Stimulated activated CD4-positive, alpha-beta T cell treated with anti-CD3 and anti-CD28 coated beads, Interleukin-12 subunit alpha, Interleukin-12 subunit beta, amount 100 ng/mL, for 48 hours (primary cell): ENCODE measurements at places on chromosomes 3 and 15.

DNA sequence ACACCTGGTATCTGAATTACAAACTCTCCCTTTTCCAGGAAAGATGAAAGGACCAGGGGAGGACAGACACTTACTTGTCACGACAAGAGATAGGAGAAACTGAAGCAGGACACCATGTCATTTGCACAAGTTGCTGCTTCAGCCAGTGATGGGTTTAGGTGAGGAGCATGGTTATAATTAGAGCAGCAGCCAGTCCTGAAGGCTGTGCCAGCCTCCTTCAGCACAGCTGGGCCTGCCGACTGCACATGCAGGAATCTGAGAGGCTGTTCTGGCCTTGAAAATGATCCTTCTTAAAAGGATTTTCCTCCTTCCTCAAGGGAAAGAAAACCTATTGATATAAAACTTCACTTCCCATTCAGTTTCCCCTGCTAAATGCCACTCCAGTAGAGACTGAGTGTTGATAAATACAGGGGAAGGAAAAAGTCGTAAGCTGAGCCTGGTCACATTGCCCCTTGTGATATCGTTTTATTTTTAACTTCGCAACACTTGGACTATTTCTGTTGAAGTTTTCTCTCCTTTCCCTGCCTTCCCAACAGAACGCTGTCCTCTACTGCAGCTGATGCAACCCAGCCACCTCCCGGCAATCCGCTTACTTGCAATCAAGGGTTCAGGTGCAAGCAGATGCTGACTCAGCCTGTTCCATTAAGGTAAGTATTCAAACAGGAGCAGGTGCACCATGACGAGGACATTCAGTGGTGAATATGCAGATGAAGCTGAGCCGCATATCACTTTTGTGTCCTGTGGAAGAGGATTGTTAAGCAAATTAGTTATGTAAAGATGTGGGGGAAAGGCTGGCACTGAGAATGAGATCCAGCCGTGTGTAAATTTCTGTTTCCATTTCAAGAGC, at the start of gene FBXO40:
Gene FBXO40, plus strand, starts transcription at position 524 of the 847 bp plus-strand sequence. CDS start 27,197 bp downstream, outside the sequence.
- DNase-seq: no peak

DNA sequence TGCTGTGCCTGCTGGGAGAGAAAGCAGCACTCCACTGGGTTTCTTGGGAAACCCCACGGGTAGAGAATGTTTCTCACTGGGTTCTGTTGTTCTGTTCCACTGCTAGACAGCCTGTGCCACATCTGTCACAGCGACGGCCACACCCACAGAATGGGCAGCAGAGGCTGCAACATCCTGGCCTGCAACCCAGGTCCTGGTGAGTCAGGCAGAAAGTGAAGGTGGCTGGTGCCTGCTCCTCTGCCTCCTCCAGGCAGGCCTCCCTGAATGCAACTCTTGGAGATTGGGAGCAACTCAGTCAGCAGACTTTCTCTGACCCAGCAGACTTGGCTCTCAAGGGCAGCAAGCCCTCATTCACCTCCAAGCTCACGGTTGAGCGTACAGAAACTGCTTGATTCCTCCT, 13.0 kb downstream of the C3orf18 start:
- DNase-seq: no peak

- DNase-seq: no peak
Observed at GRCh38 chr3:150878996-150879575, 26.2 kb downstream of the MINDY4B start.

DNA sequence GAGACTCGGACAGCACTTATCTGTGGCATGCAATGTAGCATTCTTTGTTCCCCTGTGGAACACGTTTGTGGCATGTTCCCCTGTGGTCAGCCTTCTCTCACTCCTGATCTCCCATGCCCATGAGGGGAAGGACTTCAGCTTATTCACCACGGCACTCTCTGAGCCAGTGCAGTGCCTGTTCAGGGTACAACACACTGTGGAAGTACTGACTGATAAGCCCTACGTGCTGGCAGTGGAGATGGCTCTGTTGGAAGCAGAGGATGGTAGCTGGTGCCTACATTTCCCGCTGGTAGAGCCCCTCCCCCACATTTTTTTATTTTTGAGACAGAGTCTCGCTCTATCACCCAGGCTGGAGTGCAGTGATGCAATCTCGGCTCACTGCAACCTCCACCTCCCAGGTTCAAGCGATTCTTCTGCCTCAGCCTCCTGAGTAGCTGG, 43.5 kb upstream of the ETV5 start:
- no peak for DNase-seq

- DNase-seq: no peak
Observed at GRCh38 chr3:172913911-172914655, 163.6 kb downstream of the ECT2 start.

DNA sequence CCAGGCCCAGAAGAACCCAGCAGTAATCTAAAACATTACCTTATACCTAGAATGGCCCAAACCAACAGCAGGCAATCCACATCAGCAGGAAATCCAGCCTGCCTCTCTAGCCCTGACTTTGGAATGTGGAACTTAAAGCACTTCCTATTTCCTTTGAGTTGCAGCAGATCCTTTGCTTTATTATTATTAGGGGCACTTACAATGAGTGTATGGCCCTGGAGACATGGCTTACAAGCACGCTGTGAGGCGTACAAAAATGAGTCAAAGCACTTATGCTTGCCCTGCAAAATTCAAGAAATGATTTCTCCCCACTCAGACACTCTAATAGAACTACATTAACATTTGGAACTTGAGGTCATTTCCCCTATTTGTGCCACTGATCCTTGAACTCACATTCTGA, 9.5 kb upstream of the KNSTRN start:
- DNase-seq: no peak

- DNase-seq: peak; percentile 18
Observed at GRCh38 chr3:42387802-42388651, 22.4 kb downstream of the LYZL4 start.

DNA sequence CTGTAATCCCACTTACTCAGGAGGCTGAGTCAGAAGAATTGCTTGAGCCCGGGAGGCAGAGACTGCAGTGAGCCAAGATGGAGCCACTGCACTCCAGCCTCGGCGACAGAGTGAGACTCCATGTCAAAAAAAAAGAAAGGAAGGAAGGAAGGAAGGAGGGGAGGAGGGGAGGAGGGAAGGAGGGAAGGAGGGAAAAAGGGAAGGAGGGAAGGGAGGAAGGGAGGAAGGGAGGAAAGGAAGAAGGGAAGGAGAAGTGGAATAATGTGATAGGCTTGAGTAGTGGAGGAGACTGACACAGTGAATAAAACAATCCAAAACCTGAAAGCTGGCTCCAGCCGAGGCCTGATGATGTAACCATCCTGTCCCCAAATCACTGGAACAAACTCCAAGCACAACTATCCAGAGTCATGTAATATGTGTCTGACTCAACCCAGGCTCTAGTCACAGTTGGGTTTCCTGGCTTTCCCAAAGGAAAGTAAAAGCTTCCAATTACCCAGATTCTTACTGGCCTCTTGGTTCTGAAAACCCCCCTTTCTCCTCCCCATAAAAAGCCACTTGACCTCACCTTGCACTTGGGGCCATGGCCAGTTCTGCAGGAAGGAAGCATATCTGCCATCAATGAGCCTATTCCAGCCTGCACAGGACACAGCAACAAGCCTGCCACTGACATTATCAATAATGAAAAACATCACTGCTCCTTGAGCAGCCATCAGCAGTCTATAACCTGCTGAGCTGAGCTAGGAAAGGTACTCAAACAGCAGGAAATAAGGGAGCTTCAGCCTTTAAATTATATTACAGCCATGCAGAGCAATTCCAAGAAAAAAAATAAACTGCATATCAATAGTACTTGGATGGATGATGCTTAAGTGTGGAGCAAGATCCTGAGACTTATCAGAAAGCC, 48.3 kb downstream of the MB21D2 start:
- DNase-seq: no peak

- DNase-seq: peak; percentile 64
Observed at GRCh38 chr15:40279437-40280141, 3.3 kb downstream of the ANKRD63 start.

DNA sequence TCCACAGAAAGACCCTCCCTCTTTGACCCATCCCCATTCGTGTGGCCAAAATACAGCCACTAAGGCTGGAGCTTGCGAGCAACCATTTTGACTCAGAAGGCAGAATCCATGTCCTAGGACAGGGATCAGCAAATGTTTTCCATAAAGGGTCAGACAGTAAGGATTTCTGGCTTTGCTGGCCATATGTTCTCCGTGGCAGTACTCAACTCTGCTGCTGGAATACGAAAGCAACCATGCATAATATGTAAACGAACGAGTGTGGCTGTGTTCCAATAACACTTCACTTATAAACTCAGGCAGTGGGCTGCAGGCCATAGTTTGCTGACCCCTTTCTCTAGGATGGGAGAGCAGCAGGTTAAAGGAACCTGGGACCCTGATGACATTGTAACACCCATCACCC, 77.6 kb upstream of the WNT5A start:
- DNase-seq: no peak

GRCh38 chr3:32438596-32439344, 47.1 kb downstream of the CMTM7 start:
- DNase-seq: no peak

GRCh38 chr3:170274641-170275040, 52.4 kb downstream of the PRKCI start:
- no peak for DNase-seq

DNA sequence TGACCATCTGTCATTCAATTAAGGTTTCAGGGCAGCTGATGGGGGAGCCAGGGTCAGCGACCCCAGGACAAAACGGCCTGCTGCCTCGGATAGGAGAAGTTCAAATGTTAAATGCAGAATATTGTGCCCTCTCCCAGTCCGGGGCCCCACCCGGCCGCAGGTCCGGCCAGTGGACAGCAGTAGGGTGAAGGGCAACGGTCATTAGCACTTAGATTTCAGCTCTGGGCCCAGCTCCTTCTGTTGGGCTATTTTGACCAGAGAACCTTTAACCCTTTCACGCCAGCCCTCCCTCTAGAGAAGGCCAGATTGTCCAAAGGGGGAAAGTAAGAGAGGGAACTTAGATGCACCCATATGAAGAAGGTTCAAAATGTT, 16.1 kb upstream of the ONECUT1 start:
- DNase-seq: no peak

DNA sequence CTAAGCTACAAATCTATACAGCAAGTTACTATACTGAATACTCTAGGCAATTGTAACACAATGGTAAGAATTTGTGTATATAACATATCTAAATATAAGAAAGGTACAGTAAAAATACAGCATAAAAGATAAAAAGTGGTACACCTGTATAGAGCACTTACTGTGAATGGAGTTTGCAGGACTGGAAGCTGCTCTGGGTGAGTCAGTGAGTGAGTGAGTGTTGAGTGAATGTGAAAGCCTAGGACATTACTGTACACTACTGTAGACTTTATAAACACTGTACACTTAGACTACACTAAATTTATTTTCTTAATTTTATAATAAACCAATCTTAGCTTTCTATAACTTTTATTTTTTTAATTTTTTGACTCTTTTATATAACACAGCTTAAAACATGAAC, 123.1 kb downstream of the ZMAT3 start:
- no peak for DNase-seq
